Activated naive CD8-positive, alpha-beta T cell treated with anti-CD3 and anti-CD28 coated beads, Interleukin-2, amount 10 ng/mL, durations not matched to agents 7 days and 5 days (primary cell): ENCODE measurements at places on chromosomes 16 and 17.

- no peak for DNase-seq
Measured at GRCh38 chr16:85768199-85768598, 17.3 kb upstream of the C16orf74 start.

DNA sequence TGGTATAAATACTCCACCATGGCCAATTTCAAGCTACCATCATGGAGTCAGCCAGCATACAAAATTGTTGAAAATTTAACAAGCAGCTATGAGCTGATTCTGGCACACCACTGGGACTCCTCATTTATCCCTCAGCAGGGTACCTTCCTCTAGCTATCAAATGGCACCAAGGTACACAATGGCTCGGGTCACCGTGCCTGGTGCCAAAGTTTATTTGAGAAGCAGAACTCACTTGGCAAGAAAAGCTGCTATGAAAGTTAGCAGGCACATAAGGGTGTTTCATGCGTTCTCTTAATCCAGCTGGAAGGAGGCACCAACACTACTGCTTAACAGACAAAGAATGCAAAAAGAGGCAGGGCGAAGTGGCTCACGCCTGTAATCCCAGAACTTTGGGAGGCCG is 51.6 kb downstream of the IKZF3 start:
- DNase-seq = no peak

GRCh38 chr17:29698837-29699236 is 76.1 kb upstream of the CORO6 start:
- no peak for DNase-seq

DNA sequence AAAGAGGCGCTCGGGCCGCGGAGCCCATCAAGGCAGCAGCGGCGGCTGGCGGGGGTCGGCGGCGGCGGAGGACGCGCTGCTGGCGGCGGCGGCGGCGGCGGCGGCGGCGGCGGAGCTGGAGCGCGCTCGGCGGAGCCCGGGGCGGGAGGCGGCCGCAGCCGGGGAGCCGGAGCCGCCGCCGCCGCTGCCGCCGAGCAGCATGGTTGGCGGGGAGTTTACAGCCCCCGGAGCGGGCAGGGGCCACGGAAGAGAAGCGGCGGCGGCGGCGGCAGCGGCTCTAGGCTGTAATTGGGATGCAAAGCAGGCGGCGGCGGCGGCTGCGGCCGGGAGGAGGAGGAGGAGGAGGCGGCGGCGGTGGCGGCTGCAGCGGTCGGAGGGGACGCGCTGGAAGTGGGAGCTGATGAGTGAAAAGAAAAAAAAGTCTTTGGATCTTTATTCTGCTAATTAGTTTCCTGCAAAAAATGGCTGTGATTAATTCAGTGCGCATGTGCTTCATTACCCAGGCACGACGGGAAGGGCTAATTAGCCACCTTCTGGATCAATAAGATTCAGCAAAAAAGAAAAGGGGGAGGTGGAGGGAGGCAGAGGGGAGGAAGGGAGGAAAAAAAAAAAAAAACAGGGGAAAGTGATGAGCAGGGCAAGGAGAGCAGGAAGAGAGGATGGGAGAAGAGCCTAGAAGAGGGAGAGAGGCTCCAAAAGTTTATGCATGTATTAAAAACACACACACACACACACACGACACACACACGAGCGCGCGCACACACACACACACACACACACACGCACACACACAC is 10.9 kb upstream of the ZFHX3 start:
- peak; percentile 54 for DNase-seq

DNA sequence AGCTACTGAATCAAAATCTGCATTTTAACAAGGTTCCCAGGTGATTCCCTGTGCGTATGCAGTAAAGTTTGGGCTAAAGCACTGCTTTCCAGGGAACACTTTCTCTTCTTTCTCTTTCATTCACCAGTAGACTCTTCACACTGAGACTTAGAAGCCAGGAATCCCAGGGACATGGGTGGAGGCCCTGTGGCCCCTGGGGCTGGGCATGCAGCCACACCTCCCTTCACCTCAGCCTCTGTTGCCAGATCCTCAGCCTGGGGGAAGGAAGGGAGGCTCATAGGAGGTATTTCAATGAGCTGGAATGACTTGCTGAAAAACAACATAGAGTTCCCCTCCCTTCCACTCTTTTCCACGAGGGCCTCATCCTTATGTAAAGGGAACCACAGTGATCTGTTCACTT is 1.2 kb downstream of the G6PC3 start:
- DNase-seq = no peak

DNA sequence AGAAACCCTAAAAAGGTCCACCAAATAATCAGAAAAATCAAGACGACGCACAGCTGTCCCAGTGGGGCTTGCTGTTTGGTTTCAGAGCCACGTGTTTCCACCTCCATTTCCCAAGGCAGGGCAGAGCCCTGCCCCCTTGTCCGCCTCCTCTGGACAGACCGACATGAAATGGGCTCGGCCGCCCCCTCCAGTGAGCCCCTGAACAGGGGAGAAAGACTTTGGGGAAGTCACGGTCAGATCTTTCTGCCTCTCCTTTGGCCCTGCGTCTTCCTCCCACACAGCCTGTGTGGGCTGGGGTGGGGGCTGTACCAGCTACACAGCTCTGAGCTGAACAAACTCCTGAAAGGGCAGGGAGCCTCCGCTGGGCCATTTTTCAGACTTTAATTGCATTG is 230.7 kb downstream of the ENGASE start:
- no peak for DNase-seq

GRCh38 chr17:21283482-21284318 is 811 bp upstream of the MAP2K3 start:
- DNase-seq = no peak

DNA sequence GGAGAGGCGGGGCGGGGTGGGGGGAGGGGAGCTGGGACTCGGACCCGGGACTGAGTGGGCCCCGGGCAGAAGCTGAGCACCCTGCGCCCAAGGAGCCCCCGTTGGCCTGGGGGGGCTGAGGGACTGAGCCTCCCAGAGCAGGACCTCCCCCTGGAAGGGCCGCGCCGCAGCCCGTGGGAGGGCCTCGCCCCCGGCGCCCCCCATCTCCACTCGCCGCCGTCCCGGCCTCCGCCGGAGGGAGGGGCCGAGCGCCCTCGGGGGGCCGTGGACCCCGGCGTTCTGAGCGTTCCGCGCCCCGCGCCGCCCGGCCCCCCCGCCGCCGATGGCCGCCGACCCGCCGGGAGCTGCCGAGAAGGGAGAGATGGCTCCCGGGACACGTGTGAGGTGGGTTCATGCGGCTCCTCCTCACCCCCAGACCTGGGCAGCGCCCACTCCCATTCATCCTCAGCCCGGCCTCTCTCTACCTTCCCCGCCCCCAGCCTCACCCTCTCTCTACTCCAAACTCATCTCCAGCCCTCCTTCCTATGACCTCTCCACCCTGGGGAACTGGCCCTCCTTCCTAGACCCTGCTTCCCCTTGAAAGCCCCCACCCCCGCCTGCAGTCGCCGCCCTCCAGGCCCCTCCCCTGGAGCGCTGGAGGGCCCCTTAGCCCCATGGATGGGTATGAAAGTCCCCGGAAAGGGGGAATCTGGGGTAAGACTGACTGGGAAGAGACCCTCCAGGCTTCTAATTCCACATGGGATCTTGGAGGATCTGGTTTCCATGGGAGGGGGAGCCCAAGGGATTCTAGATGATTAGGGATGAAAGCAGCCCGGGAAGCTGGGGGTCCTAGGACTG is 922 bp downstream of the FBXL19 start:
- peak; percentile 52 for DNase-seq
